ENCODE measurements at places on chromosomes 1 and 21.

GRCh38 chr1:107140703-107141490, at the start of gene NTNG1:
NTNG1 (plus strand) TSS chr1:107141039.
- DNase-seq, result no peak

GRCh38 chr1:68361346-68361910, 88.3 kb downstream of the RPE65 start:
- no peak for DNase-seq

DNA sequence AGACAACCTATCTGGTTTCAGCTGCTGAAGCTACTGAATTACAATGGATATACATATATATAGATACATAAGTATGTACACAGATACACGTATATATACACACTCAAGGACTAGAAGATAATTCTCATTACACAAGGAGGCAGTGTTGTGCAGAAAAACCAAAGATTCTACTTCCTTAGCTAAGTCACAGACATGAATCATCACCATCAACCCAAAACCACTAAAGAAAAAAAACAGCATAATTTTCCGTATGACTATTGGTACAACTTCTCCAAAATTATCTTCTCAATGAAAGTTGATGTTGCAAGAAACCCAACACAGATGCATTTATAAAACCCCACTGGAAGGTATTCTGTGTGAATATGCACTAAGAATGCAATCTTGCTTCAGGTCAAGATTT, 36.8 kb upstream of the RPF1 start:
- DNase-seq, result no peak

DNA sequence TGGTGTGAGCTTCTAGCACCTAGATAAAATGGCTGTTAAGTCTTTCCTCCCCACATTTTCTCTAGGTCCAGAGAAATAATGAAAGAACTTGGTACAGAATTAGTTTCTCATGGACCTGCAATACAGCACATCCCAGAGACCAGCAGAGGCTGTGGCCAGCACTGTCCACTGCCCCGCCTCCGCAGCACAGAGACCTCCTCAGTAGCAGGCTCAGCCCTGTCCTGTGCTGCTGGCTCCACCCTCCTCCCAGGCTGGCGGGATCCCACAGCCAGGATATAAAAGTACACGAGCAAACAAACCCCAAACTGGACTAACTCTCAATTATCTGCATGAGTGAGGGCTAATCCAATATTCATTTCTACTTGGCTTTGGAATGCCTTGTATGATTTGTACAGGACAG, 401.5 kb downstream of the RPS6KC1 start:
- no peak for DNase-seq

- DNase-seq, result no peak
Measured at GRCh38 chr1:206128196-206128595, 11.0 kb upstream of the AVPR1B start.

DNA sequence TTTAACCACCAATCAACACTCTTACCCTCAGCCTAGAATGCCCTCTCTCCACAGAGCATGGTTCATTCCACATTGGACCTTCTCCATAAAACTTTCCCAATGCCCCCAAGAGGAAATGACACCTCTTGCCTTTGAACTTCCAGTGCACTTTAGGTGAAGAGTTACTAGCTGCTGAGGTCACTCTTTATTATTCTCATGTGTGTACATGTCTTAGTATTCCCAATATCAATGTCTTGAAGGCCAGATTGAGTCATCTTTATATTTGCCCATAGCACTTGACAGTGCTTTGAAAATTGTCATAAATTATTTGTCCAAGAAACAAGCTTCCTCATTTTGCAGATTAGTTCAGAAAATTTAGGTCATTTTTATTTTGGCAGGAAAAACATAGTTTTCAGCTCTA, 8.1 kb upstream of the DNASE2B start:
- no peak for DNase-seq

GRCh38 chr1:76690766-76691165, 176.5 kb upstream of the ST6GALNAC5 start:
- DNase-seq, result no peak

DNA sequence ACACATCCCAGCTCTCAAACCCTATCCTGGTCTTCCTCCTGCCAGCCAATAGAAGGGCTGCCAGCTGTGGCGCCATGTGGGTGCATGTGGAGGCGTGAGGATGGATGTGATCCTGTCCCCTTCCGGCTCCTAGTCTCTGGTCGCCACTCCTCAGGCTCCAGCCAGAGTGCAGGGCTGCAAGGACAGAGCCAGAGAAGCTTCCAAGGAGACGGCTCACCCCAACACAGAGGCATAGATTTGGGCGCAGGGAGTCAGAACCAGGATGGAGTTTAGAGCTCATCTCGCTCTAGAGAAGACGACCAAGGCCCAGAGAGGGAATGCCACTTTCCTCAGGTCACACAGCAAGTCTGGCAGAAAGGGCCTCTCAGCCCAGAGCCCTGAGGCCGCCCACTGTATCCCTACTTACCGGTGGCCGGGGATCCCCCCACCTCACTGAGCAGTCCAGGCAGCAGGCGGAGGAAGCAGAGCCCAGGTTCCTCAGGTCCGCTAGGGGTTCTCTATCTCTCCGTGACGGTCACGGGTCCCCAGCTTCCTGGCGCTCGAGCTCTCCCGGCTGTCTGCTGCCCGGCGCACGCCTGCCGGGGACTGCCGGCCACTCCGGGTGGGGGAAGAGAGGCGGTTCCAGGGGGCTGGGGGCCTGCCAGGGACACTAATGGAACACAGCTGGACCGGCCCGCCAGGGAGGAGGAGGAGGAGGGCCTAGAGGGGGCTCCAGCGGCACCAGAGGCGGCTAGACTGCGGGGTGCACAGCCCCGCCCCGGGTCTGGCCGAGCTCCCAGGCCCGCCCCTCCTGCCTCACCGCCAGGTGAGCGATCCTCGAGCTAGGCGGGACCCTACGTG, at the start of gene COL16A1:
COL16A1 (minus strand) TSS at position 587 of the 840 bp plus-strand sequence. CDS start 1,824 bp downstream, outside the sequence.
- DNase-seq, result no peak

DNA sequence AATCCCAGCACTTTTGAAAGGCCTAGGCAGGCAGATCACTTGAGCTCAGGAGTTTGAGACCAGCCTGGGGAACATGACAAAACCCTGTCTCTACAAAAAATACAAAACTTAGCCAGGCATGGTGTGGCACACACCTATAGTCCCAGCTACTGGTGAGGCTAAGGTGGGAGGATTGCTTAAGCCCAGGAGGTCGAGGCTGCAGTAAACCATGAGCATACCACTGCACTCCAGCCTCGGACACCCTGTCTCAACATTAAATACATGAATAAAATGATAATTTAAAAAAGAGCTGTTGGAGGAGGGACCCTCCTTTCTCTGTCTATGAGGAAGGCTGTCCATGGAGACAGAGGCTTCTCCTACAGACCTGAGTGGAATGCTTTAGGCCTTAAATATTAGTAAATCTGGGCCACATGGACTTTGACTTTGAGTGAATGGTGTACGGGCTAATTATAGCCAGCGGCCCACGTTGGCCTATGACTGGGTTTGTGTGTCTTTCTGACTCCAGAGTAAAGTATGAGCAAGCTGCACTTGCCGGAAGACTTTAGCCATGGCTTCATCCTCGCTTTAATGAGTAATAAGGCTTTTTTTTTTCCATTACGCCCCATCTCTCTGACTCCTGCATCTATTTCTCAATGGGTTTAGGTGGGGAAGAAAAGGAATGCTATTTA, 21.3 kb downstream of the RAB3B start:
- no peak for DNase-seq

- no peak for DNase-seq
Measured at GRCh38 chr1:220067269-220068204, 21.2 kb upstream of the EPRS1 start.

- DNase-seq, result no peak
Measured at GRCh38 chr1:53370369-53370961, 42.6 kb upstream of the LRP8 start.

DNA sequence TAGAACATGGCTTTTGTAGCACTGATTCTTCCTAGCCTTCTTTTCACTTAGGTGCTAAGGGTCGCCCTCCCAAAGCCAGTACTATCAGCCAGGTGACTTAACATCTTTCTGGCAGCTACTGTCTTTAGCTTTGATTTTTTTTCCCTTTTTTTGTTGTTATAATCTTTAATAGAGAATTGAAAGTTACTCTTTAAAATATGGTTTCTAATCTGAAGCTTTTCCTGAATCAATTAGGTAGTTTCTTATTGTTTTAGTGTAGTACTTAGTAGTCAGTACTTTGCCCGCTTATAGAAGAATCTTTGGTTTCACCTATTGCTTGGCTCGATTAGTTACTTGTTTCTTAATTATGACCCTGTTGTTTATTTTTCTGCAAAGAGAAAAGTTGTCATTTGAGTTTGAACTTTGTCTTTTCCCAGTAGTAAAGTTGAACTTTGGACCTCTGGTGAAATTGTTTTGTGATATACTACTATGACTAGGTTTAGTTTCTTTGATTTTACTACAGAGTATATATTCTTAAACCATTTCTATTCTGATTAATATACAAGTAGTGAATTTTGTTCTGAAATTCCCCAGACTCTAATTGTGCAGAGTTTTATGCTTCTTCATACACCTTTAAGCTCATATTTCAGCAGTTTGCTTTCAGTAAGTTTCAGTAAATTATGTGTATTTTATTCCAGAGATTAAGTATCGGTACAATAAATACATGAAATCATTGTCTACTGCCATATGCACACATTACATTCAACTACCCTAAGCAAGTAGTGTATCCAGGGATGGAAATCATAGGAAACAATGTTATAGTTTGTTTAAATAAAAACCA, 3.9 kb downstream of the MAGI3 start:
- DNase-seq, result no peak

GRCh38 chr1:99969729-99970621, at the start of gene SLC35A3:
SLC35A3 (plus strand) TSS chr1:99969996; CDS start chr1:99993555, 23,559 bp downstream.
- DNase-seq, result peak; percentile 50

GRCh38 chr1:159010391-159010790, 684 bp downstream of the IFI16 start:
- no peak for DNase-seq

DNA sequence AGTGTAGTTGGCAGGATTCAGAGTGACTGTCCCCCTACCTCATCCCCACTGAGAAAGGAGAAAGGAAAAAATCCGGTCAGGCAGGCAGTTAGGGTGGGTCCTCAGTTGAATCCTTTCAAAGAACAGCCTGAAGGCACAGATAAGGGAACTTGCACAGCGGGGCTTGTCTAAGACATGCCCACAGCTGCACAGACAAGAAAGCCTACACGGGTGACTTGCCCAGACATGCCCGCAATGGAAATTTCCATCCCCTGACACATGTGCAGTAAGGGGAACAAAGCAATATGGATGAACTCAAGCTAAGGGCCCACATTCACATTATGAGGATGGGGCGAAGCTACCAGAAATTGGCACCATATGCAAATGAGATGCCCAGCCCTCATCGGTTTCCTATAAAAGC, 82.5 kb downstream of the DESI2 start:
- DNase-seq, result no peak

DNA sequence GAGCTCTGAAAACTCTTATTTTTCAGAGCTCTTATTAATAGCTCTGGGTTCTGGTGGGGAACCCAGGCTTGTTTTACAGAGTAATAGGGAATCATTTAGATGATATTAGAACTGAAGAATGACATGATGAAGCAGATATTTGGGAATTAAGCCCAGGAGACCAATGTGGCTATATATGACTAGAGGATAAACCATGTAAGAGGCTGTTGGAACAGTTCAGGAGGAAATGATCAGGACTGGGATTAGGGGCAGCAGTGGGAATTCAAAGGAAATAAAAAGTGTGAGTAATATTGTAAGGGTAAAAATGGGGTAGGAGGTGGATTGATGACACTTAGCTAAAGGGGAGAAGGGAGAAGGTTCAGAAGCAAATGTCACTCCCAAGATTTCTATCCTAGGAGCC, 58.6 kb downstream of the GIPC2 start:
- DNase-seq, result no peak

DNA sequence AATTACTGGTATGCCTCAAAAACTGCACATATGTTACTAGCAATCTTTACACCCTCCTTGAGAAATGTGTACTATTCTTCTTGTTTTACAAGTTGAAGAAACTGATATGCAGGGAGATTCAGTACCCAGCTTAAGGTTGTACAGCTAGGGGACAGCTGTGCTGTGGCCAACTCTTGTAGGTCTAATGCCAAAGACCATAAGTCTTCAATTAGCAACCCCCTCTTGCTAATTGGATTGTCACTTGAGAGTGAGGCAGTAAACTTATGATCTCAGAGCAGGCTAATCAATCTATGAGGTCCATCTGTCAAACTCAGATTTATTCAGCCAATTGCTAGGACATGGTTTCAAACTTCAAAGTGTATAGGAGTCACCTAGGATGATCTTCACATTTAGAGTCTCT, 492.0 kb upstream of the USP24 start:
- no peak for DNase-seq

DNA sequence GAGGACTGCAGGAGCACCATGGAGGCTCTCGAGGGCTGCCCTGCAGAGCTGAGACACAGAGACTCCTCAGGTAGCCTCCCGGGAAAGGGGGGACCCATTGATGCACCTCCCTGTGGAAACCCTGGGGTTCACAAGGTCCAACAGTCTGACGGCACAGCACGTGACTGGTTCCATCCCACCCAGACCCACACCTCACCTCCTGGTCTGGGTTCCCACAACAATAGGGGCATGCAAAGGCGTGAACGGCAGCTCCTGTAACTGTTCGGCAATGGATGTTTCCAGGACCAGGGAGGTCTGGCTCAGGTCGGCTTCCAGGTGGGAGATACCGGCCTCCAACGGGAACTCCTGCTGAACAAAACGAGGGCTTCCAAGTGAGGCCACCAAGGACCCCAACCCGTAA, 86.8 kb downstream of the NPHP4 start:
- DNase-seq, result no peak

DNA sequence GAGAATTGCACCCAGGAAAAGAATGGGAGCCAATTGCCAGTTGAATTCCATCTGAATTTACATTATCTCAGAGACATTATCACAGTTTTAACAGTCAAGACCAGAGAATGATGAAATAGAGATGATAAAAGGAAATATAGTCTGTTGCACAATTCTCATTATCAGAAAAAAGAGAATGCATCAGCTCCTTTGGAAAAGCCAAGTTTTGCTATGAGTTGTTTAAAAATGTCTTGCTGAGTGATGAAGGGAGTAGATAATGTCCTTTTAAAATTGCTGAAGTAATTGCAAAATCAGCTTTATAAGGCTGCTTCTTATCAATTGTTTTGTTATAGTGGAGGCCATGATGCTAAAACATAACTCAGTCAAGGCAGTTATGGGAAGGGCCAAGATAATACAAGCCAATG, 37.9 kb upstream of the EEIG2 start:
- DNase-seq, result no peak

GRCh38 chr1:167168424-167168823, 52.3 kb upstream of the POU2F1 start:
- DNase-seq, result no peak

DNA sequence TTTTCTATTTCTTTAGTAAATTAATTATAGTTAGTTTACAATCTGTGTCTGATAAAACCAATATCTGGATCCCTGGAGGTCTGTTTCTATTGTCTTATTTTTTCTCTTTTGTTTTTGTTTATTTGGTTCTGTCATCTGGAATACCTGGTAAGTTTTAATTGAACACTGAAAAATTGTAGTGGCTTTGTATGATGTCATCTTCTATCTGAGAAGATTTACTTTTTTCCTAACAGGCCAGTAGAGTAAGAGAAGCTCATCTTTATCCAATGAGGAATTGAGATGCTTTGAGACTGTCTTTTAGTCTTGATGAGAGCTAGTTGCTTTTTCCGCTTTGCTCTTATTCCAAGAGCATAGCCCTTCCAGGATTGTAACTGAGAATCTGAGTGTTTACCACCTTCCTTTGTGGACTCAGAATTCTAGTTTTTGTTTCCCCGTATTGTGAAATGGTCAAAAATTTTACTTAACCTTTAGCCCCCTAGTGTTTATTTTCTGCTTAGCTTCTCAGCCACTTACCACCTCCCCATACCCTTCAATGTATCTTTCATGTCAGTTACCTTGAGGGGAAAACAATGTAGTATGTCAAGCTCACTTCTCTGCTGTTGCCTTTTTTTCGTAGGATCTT, 25.0 kb downstream of the PTGFRN start:
- DNase-seq, result no peak

- DNase-seq, result no peak
Measured at GRCh38 chr1:112714313-112715263, 544 bp downstream of the PPM1J start.

All from activated CD4-positive, CD25-positive, alpha-beta regulatory T cell treated with anti-CD3 and anti-CD28 coated beads, Interleukin-2, amount 50 U/mL, for 16 hours (primary cell).